ENCODE measurements at places on chromosomes 2 and 18.

DNA sequence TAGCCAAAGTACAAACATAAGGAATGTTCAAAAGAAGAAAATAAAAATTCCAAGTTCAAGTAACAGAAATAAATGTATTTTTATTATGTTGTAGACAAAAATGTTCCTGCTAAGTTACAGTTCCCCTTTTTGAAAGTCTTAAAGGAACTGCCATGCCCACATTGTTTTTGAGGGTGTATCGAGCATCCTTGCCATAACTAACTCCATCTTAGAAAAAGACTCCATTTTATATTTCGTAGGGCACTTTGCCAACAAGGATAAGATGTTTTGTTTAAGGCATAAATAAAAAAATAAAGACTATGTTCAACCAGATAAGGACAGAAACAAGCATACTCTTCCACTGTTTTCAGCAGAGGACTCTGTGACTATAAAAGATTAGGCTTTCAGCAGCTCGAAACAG, 67.3 kb downstream of the TMEM237 start:
- DNase-seq: no peak

GRCh38 chr2:241209271-241209670, 20.8 kb downstream of the ANO7 start:
- no peak for DNase-seq

GRCh38 chr2:30225131-30225762, 6.1 kb upstream of the LBH start:
- peak; percentile 56 for DNase-seq

DNA sequence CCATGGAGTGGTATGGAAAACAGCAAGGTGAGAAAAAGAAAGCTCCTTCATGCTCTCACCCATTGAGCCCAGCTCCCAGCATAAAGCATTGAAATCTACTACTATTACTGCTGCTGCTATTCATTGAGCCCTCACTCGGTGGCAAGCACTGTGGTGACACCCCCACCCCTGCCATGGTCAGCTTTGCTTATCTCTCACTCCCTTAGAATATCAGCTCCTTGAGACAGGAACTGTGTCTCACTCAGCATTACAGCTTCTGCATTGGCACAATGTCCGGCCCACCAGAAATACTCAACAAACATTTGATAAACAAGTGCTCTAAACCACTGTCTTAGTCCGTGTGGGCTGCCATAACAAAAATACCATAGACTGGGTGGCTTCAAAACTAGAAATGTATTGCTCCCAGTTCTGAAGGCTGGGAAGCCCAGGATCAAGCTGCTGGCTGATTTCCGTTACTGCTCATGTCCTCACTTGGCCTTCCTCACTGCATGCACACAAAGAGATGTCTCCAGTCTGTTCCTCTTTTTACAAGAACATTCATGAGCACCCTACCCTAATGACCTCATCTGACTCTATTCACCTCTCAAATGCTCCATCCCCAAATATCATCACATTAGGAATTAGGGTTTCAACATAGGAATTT, 116.3 kb downstream of the ZBTB7C start:
- DNase-seq: no peak

DNA sequence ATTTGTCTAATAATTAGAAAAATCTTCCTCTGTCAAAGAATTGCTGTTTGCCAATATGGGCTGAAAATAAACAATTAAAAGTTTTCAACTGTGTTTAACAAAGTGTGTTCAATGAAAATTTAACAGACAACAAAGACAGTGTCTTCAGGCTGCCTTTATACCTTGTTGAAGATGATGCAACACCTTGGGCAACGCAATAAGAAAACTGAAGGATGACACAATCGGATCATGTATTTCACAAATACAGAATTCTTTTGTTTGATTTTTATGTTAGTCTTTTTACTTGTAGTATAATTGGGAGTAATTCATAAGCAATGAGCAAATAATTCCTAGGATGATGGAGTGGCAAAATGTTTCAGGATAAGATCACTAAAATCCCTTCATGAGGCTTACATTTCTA, 27.8 kb downstream of the CHN1 start:
- DNase-seq: no peak

DNA sequence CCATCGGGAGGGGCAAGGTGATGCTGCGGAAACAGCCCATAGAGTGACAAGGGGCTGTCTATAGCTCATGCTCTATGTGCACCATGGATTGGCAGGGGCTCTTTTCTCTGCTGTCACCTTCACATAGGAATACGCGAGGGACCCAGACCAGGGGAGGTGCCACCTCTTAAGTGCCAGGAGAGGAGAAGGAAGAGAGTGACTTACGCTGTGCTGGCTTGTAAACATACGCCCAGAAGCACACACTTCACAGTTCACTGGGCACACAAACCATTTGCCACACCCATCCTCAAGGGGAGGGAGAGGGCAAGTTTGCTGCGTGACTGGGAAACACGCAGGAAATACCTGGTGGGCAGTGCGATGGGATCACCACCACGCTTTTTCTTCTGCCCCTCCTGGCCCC, 65.1 kb upstream of the GPR45 start:
- no peak for DNase-seq

GRCh38 chr2:73897934-73898333, 5.1 kb downstream of the ACTG2 start:
- DNase-seq: no peak

DNA sequence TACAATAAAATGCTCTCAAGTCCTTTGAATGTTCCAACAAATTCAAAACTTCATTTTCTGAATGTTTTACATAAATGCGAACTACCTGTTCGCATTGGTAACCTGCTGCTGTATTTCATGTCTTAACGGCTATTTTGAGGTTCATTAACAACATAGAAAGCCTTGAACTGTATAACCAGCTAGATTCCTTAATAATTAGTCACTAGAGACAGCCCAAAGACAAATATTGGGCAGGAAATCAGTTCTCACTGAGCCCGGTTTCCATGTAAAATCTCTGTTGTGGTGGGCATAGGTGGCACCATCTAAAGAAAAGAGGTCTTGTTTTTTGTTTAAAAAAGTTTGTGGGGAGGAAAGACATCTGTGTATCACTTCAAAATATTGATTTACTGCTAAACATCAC, 29.2 kb downstream of the PDIA6 start:
- DNase-seq: no peak

DNA sequence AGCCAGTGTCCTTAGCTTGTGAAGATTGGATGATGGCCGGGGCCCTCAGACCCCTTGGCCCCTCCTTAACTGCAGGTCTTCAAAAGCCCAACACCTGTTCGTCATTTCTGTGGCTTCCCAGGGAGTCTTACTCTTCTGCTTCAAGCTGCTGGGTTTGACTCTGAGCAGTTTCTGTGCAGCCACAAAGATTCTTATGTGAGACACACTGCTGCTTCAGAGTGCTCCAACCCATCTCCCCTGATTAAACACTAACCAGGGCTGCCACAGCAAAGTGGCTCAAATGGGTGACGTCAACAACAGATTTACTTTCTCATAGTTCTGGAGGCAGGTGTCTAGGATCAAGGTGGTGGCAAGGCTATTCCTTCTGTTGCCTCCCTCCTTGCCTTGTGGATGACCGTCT, 40.8 kb downstream of the TSN start:
- no peak for DNase-seq

DNA sequence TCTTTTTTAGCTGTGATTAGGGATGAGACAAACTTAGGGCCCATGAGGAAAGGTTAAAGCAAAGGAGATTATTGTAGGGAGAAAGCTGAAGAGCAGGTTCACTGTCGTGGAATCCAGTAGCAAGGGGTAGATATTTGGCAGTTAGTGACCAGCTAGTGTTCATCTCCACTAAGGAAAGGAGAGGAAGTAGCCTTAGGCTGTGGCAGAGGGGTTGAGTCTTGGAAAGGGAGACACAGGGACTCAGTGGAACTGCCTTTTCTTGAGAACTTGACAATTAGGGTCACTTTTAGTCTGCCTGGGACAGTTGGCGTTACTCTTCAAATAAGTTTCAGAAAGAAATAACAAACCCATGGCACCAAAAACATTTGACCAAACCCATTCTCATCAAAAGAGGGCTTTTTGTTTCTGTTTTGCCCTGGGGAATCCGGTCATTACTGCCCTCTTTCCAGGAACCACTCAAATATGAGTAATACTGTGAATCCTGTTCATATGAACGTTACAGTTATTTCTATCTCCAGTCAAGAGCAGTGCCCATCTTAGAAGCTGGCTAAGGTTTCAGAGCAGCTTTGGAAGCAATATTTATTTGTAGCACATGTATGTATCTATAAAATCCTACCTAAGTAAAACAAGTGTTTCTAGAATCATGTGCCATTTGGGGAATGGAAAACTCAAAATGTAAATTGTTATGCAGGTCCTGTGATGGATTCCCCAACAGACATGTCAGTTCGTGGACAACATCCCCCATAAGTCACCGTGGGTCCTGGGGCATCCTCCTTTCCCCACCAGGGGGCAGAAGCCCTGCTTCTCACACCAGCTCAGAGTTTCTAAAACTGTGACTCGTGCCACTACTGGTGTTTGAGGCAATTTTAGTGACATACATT, 77.3 kb upstream of the PHLPP1 start:
- no peak for DNase-seq

DNA sequence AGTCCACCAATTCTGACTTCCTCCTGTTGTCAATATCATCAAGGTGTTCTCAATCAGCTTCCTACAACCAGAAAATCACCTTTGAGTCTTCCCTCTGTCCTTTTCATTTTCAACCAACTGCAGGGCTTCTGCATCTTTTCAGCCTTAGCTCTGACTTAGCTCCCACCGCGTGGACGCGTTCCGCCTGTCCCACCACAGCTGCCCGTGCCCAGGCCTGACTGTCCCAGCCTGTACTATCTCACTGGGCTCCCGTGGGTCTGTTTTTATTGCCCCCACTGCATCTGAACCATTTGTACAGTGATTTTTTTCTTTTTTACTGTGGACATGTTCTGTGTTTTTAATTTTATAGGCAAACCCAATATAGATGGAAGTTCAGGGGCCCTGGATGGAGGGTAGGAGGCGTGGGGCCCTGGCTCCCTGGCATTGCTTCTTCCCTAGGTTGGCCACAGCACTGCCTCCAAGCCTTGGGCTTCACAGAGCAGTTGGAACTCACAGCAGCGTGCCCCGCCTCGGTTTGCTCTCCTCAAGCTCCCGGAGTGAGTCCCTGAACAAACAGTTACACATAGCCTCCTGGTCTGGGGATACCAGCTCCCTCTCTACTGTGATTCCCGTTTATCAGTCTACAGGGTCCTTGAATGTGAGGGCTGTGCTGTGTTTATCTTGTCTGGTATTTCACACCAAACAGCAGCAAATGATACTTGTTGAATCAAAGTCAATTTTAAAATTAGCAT, 280.6 kb upstream of the PXDN start:
- DNase-seq: no peak

DNA sequence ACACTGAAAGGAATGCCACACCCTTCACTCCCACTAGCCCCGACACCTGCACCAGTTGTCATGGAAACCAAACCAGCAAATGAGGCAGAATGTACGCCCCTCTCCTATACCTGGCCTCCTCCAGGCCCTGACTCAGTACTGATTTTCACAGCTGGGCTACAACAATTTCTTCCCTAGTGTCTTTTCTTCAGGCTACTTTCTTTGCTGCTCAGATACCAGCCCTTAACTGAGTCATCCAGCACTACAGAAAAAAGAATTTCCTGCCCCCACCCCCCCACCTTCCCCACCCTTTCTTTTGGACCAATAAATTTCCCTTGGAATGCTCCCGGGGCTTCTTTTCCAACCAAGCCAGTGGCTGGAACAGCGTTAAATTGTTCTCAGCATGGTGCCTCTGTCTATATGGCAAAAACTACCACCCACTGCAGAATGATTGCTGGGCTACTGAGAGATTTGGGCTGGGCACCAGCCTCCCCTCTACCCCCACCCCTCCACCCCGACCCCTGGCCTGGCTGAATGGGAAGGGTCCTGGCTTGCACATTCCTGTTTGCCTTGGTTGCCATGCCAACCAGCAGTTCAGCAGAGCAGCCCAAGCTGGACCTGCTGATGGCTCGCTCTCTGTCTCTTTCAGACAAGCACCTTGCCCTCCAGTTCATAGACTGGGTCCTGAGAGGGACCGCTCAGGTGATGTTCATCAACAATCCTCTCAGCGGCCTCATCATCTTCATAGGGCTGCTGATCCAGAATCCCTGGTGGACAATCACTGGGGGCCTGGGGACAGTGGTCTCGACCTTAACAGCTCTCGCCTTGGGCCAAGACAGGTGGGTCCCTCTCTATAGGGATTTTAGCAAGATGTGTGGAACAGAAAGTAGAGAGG, 11.3 kb downstream of the SLC14A2 start:
- no peak for DNase-seq

DNA sequence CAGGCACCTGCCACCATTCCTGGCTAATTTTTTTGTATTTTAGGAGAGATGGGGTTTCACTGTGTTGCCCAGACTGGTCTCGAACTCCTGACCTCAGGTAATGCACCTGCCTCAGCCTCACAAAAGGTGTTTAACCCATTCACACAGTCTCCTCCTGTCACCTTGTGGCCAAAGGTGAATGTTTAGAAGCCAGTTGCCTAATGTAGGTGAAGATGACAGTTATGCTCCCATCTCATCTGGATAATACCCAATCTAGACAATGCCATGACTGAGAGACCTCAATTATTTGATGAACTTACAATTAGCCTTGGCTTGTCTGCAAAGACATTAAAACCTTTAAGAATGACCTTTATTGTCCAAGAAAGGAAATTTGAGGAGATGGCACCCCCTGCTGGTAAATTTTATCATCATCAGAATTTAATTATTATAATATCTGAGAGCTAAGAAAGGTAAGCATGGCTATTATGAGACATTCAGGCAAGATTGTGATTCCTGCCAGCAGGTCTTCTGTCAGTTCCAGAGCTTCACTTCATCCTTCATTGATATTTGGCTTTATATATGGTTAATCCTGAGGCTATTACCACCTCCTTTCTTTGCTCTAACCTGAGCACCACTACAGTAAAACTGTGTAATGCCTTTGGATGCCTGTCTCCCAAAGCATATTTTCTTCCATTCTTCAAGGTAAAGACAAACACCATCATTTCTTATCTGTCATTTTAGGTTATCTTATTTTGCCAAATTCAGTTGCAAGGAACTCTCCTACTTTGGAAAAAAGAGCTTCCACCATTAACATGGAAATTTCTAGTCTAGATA, 117.6 kb downstream of the FAM124B start:
- DNase-seq: no peak

DNA sequence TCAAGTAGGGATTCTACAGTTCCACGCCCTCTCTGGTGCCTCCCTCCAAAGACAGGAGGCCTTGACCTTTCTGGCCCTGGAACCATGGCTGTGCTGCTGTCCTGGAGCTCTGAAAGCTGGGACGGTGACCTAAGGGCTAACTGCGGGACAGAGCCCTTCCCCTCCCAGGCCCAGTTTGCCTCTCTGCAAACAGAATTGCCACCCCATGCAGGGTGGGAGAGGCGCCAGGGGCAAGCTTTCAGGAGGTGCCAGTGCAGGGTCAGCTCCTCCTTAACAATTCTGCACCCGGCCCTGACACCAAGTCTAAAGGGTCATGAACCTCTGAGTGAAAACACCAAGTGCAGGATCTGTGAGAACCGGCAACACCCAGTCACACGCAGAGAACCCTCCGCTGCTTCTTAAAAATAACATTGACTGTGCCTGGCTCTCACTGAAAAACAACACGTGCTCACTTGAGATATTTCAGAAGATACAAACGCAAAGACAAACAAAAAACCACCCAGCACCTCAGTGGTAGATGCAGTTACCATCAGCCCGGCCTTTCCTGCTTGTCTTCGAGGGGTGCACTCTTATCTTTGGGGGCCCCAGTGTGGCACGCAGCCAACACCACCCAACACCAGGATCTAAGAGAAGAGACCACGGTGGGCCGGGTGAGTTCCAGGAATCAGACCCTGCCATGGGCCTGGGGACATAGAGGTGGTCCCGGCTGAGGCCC, 1.1 kb upstream of the SNED1 start:
- no peak for DNase-seq
